Activated CD8-positive, alpha-beta memory T cell treated with anti-CD3 and anti-CD28 coated beads for 1 hour (primary cell): ENCODE measurements at places on chromosomes 11 and 22.

- DNase-seq: no peak
Observed at GRCh38 chr22:42022162-42022847, 23.7 kb downstream of the WBP2NL start.

DNA sequence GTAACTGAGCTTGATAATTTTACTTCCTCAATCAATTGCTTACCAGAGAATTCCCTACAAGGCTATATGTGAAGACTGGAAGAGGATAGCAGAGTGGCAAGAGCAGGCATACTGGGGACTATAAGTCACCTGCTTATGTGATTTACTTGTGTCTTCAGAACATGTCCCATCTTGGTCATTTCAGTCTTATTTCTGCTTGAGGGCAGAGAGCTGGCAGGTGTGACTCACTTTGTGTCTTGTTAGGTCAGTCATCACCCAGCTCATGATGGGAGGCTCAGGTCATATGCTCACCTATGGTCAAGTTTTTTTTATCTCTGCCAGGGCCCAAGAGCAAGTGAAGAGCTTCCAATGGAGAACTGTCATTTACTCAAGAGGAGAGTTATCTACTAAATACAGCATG is 6.2 kb downstream of the SRSF8 start:
- DNase-seq: no peak

GRCh38 chr11:75344761-75345454 is 6.6 kb downstream of the ARRB1 start:
- no peak for DNase-seq

GRCh38 chr11:95148406-95148805 is 58.8 kb downstream of the ENDOD1 start:
- DNase-seq: no peak

GRCh38 chr11:16158426-16158994 is 197.8 kb downstream of the SOX6 start:
- DNase-seq: no peak

DNA sequence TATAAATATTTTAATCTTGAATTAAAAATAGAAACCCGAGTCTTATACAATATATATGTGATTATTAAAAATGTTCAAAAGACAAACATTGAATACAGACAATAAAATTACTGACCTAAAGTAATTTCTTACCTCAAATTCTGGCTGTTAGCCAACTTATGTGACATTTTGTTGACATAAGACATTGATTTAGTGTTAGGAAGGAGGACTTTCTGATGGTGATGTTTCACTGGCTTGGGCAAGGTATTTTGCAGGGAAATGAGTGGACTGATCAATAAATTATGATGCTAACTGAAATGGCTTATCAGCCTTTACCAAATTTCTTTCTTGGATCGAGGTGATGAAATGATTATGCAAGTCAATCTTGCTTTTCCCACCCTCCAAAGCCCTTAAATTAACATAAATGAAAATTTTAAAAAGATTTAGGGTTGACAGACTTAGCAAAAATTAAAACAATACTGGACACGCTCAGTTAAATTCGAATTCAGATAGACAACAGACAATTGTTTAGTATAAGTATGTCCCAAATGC is 33.2 kb upstream of the FZD4 start:
- DNase-seq: no peak

- DNase-seq: no peak
Observed at GRCh38 chr11:69161117-69161407, 5.3 kb downstream of the SMIM38 start.

GRCh38 chr22:44639891-44640617 is 62.0 kb upstream of the PRR5 start:
- DNase-seq: no peak
